ENCODE measurements at places on chromosomes 7 and 10.

DNA sequence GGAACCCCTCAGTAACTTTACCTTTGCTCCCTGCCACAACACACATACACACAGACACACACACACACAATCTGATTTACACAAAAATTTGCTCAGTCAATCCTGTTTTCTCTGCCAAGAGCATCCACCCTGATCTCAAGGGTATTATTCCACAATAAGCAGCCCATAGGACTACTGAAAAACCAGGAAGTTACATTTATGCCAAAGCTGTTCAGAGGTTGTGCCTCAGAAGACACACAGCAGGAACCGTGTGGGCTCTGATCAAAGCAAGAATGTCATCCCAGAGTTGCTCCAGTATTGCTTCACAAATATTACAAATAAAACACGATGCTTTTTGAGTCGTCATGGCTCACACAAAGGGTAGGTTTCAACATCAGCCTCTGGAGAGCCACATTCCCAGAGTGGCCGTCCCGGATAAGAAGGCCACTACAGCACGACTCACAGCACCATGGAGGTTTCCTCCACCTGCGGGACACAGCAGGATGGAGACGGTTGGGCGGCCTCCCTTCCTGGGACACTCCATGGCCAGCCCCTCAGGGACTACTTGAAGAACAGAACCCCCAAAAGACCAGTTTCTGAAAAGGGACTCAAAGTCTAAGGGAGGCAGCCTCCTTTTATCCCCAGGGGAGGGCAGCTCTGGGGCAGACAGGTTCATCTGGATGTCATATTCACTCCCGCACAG, 1.6 kb downstream of the AIFM2 start:
- DNase-seq = no peak

- DNase-seq = no peak
Measured at GRCh38 chr10:116418389-116418788, 9.3 kb upstream of the PNLIPRP3 start.

DNA sequence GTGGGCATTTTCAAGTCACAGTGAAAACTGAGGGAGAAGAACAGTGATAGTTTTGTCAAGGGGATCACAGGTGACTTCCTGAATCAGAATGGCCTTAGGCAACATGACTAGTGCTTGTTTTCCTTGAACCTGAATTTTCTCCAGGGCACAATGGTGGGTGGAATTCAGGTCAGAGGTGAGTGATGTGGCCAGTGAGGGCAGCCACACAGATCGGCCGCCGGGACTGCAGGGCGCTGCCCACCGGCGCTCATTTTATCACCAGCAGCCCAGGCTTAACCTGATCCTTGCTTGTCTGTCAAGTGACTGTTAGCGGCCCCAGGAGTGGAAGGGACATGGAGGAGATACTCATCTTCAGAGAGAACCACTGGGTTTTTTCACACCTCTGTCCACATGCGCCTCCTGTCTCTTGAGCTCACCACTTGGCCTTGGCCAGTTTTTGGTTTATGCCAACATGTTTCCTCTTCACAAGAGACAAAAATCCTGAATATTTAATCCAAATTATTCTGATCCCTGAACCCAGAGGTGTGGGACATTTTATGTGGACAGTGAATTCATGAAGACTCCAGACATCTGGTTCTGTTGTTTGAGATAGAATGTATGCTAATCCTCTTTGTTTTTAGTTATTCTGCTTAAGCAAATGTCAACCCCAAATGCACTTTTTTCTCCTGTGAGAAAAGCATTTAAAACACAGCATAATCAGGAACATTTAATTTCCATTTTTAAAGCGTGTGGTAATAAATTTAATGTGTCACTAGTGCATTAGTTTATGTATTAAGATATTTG, 108.7 kb downstream of the DOCK1 start:
- DNase-seq = no peak

DNA sequence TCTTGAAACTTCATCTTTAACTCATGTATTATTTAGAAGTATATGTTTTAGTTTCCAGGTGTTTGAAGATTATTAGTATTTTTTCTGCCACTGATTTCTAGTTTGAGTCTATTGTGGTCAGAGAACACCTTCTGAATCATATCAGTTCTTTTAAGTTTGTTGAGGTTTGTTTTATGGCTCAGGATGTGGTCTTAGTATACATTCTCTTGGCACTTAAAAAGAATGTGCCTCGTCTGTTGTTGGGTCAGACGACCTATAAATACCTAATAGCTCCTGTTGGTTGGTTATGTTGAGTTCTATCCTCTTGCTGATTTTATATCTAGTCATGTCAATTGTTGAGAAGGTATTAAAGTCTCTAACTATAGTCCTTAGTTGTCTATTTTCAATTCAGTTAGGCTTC, 15.9 kb downstream of the TDRD1 start:
- no peak for DNase-seq

- DNase-seq = no peak
Measured at GRCh38 chr7:40199076-40199802, 64.4 kb downstream of the SUGCT start.

- DNase-seq = no peak
Measured at GRCh38 chr10:119525116-119525515, 17.4 kb downstream of the RGS10 start.

GRCh38 chr7:29502133-29502532, 61.5 kb upstream of the PRR15 start:
- DNase-seq = no peak

DNA sequence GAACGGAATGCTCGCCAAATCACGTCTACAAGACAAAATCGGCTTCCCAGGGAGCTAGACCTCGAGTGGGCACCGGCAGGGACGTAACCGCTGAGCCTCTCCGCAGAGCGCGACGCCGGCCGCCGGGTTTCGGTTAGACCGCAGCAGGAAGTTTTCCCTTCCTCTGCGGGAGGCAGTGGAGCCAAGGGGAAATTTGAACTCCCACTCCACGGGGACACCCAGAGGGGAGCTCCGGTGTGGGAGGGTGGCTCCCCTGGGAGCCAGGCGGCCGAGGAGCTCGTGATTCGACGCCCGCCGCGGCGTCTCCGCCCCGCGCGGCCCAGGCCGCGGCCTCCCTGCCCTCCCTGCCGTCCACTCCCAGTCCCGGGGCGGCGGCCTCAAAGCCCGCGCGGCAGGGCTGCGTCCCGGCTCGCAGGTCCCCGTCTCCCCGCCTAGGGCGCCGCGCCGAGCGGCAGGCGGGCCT, 426 bp downstream of the SYPL1 start:
- DNase-seq = peak; percentile 37

GRCh38 chr7:15007507-15007906, 105.0 kb upstream of the DGKB start:
- DNase-seq = no peak

GRCh38 chr10:79446758-79447084, 1.3 kb upstream of the ZCCHC24 start:
- no peak for DNase-seq

DNA sequence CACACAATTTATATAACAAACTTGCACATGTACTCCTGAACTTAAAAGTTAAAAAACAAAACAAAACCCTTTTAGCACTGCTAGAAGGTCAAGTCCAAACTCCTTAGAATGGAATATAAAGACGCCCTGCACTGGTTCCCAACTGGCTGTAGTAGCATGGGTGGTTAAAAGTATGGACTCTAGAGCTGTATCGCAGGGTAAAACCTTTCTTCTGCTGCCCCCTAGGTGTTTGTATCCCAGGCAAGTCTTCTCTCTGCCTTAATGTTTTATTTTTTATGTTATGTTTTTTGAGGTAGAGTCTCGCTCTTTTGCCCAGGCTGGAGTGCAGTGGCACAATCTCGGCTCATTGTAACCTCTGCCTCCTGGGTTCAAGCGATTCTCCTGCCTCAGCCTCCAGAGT, 35.2 kb downstream of the LSMEM1 start:
- no peak for DNase-seq

DNA sequence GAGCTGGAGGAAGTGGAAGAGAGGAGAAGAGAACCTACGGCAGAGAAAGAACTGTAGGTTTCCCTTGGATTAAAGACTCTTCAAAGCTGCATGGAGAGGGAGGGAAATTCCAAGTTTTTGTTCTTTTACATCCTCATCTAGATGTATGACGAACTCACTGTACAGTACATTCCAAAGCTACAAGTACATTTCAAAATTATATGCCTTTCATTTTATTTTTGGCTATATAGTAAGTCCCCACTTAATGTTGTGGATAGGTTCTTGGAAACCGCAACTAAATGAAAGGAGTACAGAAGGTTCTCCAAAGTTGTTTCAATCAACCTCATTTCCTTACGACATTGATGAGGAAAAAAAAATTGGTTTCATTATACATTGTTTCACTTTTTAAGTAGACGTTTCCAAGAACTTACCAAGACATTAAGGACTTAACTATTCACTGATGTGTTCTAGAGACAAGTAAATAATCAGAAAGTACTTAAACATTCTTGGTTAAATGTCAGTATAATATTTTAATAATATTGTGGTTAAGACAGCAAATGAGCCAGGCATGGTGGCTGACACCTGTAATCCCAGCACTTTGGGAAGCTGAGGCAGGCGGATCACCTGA, 16.1 kb upstream of the JMJD1C start:
- DNase-seq = no peak

GRCh38 chr7:41882256-41882655, 179.4 kb upstream of the INHBA start:
- DNase-seq = no peak

DNA sequence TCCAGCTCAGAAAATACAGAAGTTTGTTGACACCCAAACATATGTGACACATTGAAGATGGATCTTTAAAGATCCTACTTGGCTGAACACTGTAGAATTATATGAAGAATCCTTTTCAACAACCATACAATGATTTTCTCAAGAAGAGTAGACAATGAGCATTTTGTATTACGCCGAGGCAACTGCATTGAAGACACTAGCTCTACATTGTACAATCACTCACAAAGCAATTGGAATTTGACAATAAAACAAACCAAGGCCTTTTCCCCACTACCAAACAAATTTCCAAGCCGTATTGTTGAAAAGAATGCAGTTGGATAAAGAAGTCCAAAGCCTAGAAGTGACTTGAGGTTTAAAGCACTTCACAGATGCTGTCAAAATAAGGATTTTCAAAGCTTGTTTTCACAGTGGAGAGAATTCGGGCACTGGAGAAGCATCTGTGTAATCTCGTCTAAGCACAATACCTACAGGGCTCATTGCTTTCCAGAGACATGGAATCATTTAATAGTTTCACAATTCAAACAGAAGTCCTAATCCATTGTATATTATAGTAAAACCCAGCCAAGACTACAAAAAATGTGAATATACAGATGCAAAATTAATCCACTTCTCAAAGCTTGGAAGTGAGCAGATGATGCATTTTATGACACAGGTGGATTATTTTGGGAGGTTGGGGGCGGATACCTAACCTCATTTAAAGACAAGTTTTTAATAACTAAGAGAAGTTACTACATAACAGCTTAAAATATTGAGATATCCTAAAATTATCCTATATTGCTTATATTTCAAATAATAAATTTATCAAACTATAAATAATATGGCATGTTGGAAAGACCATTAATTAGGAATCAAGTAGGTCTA, 78.6 kb downstream of the SORCS1 start:
- DNase-seq = no peak

GRCh38 chr10:108894402-108895301, 1028.7 kb downstream of the XPNPEP1 start:
- no peak for DNase-seq

DNA sequence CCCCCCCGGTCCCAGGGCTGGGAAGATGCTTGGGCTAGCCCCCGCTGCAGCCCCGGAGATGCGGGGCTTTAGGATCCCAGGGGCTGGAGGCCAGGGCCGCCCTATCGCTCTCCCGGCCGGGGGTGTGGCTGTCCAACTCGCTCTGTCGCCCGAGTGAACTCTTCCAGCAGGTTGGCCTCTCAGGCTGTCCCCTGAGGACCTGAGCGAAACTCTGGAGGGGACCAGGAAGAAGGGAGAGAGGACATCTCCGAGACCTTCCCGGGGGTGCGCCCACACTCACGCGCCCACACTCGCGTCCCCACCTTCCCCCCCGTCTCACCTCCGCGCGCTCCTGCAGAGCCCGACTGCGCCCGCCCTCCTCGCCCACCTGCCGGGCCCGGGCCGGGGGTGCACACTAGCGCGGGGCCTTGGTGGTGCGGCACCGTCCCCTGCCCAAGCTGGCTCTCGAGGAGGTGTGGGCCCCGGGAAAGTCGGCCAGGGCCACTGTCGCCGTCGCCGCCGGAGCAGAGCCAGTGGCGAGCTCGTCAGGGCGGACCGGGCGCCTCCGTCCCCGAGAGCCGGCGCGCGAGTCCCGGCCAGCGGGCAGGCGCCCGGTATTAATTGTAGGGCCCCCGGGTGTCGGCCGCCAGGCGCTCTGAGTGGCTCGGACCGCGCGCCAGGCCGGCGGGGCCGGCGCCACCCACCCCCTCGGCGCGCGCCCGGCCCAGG, 101.7 kb upstream of the SVIL start:
- DNase-seq = peak; percentile 10

GRCh38 chr10:18610517-18610916, 40.9 kb downstream of the NSUN6 start:
- no peak for DNase-seq

- no peak for DNase-seq
Measured at GRCh38 chr7:32518534-32519140, 23.3 kb downstream of the AVL9 start.

- no peak for DNase-seq
Measured at GRCh38 chr10:44260286-44260928, 124.5 kb downstream of the CXCL12 start.

GRCh38 chr7:50412973-50413372, 37.2 kb downstream of the FIGNL1 start:
- no peak for DNase-seq

- no peak for DNase-seq
Measured at GRCh38 chr7:27046854-27047549, 48.8 kb downstream of the HOXA1 start.

DNA sequence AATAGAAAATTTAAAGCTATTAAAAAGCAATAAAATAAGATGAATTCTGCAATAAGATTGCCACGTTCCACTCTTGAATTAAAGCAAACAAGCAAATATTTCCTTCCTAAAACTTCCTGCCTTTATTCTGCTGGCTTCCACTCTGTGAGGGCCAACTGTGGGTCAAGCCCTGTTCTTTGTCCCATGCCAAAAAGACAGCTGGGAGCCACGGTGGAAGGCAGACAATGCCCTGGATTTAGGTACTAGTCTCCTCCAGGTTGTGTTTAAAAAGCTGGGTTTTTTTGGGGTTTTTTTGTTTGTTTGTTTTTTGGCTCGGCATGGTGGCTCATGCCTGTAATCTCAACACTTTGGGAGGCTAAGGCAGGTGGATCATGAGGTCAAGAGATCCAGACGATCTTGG, 39.1 kb downstream of the LRRTM3 start:
- no peak for DNase-seq

GRCh38 chr10:114389426-114389825, 14.9 kb downstream of the AFAP1L2 start:
- no peak for DNase-seq

Data from stimulated activated CD8-positive, alpha-beta memory T cell treated with anti-CD3 and anti-CD28 coated beads, Interleukin-12 subunit alpha, Interleukin-12 subunit beta, amount 100 ng/mL, for 4 hours (primary cell).